M059J (cell line): ENCODE measurements at places on chromosomes 12 and 14.

- DNase-seq = peak; percentile 43
Measured at GRCh38 chr12:19030180-19030579, 99.4 kb upstream of the PLEKHA5 start.

- peak; percentile 34 for DNase-seq
Measured at GRCh38 chr14:63249092-63249491, 44.8 kb downstream of the RHOJ start.

DNA sequence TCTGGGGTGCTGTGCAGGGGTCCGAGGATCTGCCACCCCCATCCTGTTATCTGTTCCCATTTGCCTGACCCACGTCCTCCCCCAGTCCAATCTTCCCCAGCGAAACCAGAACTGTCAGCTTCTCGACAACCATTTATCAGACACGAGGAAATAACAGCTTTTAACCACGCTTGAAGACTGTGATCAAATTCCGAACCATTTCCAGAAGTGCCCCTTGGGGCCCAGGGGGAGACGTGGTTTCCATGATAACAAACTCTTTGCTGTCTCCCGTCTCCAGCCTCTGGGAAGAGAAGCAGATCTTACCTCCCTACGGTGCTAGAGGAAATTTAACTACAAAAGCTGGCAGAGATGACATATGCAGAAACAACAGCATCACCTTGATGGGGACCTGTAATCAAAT, 35.1 kb upstream of the SRRM4 start:
- no peak for DNase-seq

DNA sequence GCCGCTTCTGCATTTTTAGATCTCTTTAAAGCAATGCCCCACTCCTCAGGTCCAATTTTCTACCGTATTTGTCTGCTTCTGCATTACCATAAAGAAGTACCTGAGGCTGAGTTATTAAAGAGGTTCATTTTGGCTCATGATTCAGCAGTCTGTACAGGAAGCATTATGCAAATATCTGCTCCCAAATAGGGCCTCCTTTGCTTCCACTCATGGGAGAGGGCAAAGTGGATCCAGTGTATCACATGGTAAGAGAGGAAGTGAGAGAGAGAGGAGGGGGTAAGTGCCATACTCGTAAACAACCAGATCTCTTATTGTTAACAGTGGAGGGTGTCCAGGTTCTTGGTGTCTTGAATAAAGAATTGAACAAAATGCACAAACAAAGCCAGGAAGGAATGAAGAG, 316.1 kb upstream of the SEL1L start:
- no peak for DNase-seq

- no peak for DNase-seq
Measured at GRCh38 chr14:38944691-38945090, 158.3 kb downstream of the SEC23A start.

DNA sequence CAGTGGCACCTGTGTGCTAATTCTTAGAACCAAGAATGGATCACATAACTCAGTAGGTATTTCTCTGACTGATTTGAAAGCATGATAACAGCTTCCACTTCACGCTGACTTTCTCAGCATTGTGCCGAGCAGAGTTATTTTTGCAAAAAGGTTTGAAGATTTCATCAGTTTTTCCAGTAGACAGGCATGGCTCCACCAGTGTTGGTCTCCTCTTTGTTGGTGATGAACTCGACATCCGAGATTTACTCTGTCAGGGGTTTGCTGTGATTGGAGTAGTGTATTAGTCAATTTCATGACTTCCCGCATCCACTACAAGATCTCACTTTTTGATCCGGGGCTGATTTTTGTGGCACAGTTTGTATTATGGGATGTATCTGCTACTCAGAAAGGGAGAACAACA, 85.3 kb downstream of the PRKCH start:
- no peak for DNase-seq

- DNase-seq = no peak
Measured at GRCh38 chr14:86334355-86334754, 804.4 kb downstream of the FLRT2 start.

- DNase-seq = no peak
Measured at GRCh38 chr12:94379479-94380113, 80.1 kb downstream of the CEP83 start.

- DNase-seq = no peak
Measured at GRCh38 chr12:123873793-123874192, 98.8 kb downstream of the CCDC92 start.

DNA sequence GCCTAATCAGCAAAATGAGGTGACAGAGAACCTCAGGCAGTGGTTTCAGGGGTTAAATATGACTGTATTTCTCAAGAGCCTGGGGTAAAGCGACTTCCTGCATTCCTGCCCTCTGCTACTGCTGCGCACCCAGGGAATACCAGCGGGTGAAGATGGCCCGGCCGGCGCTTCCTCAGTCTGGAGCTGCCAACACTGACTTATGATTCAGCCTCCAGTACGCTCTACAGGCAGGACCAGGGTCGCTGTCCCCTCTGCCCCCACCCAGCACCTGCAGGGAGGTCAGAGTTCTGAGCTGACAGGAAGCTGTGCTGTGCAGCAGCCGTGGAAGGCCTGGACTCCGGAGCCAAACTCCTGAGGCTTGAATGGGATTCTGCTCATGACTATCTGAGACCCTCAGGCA, 127.9 kb downstream of the PIWIL1 start:
- DNase-seq = no peak

DNA sequence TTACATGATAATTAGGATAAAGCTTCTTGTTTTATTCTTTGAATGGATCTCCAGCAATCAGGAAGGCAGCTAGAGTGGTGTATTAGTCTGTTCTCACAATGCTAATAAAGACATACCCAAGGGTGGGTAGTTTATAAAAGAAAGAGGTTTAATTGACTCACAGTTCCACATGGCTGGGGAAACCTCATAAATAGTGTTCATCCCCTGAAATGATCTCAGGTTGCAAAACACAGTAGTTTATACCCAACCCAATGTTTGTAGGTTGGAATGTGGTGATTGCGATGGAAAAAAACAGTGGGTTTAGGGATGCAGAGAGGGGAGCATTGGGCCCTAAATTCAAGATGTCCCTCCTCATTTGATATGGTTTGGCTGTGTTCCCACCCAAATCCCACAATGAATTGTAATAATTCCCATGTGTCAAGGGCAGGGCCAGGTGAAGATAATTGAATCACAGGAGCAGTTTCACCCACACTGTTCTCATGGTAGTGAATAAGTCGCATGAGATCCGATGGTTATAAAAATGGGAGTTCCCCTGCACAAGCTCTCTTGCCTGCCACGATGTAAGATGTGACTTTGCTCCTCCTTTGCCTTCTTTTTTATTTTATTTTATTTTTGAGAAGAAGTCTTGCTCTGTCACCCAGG, 11.5 kb downstream of the MUCL1 start:
- no peak for DNase-seq

GRCh38 chr14:61026526-61026925, 45.5 kb downstream of the SLC38A6 start:
- no peak for DNase-seq

GRCh38 chr12:116156614-116157013, 120.9 kb downstream of the MED13L start:
- no peak for DNase-seq

DNA sequence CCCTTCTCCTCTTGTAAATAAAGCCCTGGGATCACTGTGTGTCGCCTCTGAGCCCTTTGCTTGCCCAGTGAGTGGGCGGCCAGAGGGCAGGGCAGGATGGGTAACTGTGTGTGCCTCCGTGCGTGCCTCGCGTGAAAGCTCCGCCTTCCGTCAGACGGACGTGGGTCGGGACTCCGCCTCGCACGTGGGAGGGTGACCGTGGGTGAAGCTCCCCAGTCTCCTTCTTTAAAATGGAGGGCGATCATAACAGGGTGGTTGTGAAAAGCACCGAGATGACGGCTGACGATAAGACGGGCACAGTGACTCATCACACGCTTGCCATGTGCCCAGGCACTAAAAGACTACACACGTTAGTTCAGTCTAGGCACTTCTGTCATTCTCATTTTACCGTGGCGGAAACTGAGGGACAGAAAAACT, 9.2 kb downstream of the PHB2 start:
- peak; percentile 74 for DNase-seq

GRCh38 chr12:1471224-1471623, 123.2 kb downstream of the FBXL14 start:
- DNase-seq = no peak

GRCh38 chr12:52679875-52680274, 332 bp downstream of the KRT1 start:
- DNase-seq = no peak

GRCh38 chr12:131473261-131473660, 237.6 kb upstream of the SFSWAP start:
- no peak for DNase-seq

DNA sequence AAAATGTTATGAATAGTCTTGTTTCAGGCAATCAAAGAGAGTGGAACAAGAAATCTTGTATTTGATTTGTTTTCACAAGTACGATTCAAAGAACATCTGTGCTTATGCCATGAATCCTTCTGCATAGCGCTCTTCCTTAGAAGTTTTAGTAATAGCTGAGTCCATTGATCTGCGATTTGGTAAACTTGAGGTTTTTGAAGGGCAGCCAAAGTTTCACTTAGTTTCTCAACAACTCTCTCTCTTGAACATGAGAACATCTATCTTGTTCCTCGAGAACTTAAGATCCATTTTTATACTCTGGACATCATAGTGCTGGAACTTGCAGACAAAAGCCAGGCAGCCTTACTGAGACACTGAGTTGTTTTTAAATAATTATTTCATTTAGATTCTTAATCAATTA, 96.2 kb upstream of the USP15 start:
- DNase-seq = no peak

- DNase-seq = no peak
Measured at GRCh38 chr12:130517588-130517987, 179.9 kb downstream of the PIWIL1 start.

- DNase-seq = peak; percentile 17
Measured at GRCh38 chr14:102849526-102850379, 72.5 kb downstream of the TRAF3 start.

DNA sequence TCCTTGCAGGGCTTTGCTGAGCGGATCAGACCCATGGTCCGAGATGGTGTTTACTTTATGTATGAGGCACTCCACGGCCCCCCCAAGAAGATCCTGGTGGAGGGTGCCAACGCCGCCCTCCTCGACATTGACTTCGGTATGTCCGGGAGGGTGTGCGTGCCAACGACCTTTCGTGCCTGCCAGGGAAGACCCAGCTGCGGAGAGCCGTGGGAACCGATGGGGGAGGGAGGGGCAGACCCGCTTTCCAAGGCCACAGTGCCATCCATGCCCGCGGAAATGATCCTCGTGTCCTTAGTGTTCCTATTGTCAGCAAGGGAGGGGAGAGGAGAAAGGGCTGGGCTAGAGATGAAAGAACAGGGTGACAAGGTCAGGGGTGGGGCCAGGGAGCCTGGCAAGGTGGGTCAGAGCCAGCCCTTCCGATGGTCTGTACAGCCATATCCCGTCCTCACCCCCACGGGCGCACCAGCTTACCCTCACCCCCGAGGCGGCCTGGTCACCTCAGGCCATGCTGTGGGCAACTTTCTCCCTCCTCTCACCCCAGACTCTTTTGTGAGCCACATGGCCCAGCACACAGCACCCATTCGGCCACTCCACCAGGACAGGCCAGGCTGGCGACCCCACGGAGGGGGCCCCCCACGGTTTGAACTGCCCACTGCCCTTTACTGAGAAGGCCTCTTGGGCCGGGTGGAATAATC, 11.7 kb upstream of the SIVA1 start:
- no peak for DNase-seq
